ENCODE measurements at places on chromosomes 2 and 18.

- DNase-seq: peak; percentile 67
Measured at GRCh38 chr18:62450546-62451410, 72.0 kb upstream of the ZCCHC2 start.

GRCh38 chr2:47373747-47374146 lies 29.2 kb upstream of the MSH2 start:
- no peak for DNase-seq

DNA sequence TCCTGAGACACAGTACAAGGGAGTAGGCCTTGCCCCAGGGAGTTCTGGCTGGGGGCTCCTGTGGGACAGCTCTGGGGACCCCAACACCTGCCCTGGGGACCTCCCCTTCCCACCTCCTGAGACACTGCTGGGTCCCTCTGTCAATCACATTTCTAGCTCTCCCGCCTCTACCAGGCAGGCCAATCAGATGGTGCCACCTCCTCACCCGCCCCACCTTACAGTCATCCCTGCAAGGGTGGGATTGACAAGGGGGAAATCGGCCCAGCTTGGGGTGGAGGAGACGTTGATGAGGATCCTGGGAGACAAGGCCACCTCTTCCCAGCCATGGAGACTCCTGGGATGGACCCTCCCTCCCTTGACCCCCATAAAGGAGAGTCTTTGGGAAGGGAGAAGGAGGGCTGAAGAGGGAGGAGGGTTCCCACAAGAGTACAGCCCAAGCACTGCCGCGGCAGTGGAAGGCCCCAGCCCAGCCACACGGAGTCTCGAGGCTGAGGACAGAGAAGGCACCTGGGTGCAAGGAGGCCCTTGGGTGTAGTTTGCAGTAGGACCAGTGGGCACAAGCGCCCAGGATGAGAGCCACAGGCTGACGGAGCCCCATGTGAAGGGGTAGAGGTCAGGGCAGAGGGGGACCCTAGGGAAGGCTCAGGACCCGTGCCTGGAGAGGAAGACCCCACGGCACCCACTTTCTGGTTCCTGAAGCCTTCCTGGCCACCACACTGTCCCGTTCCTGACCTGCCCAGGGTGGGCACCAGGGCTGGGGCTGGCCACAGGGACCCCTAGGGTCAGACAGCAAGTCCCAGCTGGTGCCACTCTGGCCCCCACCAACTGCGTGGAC lies 109.9 kb upstream of the OTOS start:
- no peak for DNase-seq

DNA sequence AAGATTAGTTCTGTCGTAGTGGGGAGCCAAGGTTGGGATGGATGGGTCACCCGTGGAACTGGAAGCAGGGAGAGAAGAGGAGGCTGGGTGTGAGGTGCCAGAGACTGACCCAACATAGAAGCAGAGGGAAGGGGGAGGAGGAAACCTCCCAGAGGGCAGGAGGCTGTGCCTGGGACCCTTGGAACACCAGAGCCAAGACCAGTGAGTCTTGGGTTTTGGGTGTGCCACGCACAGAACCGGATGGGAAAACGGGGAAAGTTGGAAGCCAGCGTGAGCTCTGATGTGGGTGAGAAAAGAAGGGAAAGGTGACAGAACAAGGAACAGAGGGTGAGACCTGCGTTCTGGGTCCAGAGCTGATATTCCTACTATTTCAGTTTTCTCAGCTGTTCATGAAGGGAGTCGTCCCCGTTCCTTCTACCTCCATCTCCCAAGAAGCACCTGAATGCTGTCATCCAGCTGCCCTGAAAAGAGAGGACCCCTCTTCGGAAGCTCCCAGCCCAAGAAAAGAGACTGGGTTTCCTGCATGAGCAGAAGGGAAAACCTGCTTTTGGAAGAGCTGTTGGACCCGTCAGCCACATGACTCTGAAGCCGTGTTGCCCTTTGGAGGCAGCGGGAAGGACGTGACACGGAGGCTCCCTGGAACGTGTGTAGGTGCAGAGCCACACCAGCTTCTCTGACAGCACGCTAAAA lies 250.1 kb downstream of the NDUFA10 start:
- DNase-seq: no peak

DNA sequence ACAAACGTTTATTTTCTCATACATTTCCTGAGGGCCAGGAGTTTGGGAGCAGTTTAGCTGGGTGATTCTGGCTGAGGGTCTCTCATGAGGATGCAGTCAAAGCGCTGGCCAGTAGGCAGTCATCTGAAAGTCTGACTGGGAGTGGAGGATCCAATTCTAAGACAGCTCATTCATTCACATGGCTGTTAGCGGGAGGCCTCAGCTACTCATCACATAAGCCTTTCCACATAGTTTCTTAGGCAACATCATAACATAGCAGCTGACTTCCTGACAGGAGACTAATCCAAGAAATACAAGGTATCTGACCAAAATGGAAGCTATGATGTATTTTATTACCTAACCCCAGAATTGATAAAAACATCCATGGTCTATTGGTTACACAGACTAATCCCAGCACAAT lies 2.9 kb upstream of the MRPL44 start:
- peak; percentile 79 for DNase-seq

DNA sequence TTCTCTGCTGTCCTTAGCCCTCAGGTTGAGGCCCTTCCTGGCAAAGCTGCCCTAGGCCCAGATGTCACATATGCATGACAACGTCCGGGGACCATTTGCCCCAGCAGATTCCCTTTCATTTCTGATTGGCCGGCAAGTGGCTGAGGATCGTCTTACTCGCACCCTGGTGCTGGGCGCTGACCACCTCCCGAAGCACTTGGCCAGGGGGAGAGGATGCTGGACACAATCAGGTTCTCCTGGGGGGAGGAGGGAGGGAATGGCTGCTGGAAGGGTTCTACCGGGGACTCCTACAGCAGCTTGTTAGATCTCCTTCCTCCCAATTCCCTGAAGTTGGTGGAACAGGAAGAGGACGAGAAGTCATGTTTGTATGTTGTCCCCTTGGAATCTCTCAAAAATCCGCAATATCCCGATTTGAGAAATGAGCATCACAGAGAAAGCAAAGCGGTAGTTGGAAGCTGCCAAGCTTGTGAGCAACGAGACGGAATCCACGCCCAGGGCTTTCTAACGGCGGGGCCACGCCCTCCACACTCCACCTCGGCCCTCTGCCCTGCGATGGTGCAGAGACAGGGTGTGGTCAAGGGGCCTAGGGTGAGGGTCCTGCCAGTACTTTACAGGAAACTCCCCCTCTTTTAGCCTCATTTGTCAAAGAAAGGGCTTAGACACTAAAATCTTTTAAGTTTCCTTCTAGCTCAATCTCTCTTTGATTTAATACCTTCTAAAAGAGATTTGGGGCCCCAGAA lies 61.8 kb upstream of the YWHAQ start:
- peak; percentile 60 for DNase-seq

- DNase-seq: no peak
Measured at GRCh38 chr2:188601391-188601790, 309.7 kb downstream of the GULP1 start.

- no peak for DNase-seq
Measured at GRCh38 chr2:149686136-149687051, 98.8 kb upstream of the MMADHC start.

DNA sequence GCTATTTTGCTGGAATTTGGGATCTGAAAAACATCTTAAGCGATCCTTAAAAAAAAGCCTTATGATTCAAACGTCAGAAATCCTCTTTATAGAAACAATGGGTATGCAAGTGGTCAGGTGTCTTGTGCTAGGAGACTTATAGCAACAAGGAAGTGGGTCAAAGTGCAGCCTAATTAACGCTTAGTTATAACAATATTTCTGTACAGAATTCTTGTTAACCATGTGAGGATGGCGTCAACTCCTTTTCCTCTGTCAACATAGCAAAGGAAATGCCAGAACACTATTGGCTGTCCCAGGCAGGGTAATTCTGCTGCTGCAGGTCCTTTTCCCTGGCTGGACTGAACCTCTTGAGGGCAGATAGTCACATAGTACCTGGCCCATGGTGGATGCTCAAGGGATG lies 189.4 kb downstream of the MSH2 start:
- DNase-seq: no peak

- peak; percentile 93 for DNase-seq
Measured at GRCh38 chr2:209495855-209496585, 72.2 kb downstream of the MAP2 start.
